Left lobe of liver (tissue), 2 donors: ENCODE measurements at places on chromosomes 12 and 14. TPM values are rescaled to one million over a fixed set of nuclear protein-coding genes. Genes with fewer than 3 reads are reported as not detected.

The ZNF84 gene
- total RNA-seq: 7.8 TPM

DNA sequence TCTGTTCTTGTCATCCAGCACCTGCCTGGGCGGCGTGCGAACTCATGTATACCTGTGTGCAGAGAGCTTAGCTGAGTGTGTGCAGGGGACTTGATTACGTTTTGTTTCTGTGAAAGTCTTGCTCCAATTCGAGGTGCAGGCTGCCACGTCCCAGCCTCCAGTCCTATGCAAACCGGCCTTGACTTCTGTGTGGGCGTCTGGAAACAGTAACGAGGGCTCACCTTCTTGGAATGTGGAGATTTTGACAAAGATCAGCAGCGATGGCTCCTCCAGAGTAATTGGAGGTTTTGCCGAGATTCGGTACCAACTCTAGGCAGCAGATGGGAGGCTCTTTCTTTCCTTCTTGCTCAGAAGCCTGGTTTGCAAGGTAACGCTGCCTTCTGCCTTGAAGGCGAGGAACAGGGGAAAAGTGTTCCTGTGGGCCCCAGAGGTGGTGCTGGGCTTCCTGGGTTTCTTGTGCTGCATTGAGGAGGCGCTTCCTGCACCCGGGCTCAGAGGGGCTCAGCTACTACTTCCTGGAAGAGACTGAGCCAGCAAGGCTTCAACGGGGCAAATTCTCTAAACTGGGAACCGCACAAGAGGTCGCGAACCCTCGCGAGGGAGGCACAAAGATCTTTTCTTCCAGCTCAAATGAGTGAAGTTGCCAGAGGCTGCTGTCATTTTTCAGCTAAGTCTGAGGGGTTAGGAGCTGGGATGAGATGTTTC is 249.0 kb downstream of the AACS start:
- no peak for DNase-seq

The PTPN6 gene
- total RNA-seq: 17.8 TPM

- DNase-seq: no peak
These were observed 58.6 kb upstream of the MANSC4 start for GRCh38 chr12:27838543-27839185.

DNA sequence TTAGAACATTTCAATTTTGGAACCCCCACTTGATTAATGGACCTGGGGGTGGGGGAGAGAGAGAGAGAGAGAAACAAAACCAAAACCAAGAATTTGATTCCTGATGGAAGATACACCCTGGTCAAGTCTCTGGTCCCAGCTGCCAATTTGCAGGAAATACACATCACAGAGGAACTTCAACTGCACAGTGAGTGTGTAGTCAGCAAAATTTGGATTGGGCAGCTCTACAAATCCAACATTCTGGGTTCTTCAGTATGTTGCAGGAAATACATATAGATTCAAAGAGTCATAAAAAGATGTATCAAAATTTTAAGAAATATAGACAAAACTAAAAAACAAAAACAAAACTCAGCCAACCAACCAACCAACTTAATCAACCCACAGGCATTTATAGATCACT is 17.4 kb downstream of the DNAH10 start:
- DNase-seq: no peak

DNA sequence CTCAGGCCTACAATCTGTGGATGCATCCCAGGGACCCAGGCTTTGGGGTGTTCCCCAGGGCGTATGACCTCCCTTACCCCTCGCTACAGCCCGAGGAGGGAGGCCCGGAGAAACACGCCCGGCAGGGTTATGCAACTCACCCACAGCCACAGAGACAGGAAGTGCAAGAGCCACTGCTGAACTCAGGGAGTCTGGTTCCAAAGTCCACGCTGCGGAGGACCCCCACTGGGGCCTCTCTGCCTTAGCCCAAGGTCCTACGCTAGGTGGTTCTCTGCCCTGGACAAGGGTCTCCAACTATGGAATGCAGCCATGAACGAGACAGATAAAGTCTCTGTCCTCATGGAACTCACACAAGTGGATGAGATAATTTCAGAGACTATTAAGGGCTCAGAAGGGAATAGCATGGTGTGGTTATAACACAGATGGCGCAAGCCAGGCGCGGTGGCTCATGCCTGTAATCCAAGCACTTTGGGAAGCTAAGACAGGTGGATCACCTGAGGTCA is 11.3 kb downstream of the SCARB1 start:
- peak; percentile 84 for DNase-seq

GRCh38 chr12:69071091-69071370 is 138.1 kb upstream of the CPM start:
- DNase-seq: no peak

- no peak for DNase-seq
These were observed 242.0 kb downstream of the ADAMTS20 start for GRCh38 chr12:43309959-43310358.

The FGF6 gene
- total RNA-seq: not detected

The IAPP gene
- 0.25 TPM for total RNA-seq

The ADGRD1 gene
- 11.6 TPM for total RNA-seq

DNA sequence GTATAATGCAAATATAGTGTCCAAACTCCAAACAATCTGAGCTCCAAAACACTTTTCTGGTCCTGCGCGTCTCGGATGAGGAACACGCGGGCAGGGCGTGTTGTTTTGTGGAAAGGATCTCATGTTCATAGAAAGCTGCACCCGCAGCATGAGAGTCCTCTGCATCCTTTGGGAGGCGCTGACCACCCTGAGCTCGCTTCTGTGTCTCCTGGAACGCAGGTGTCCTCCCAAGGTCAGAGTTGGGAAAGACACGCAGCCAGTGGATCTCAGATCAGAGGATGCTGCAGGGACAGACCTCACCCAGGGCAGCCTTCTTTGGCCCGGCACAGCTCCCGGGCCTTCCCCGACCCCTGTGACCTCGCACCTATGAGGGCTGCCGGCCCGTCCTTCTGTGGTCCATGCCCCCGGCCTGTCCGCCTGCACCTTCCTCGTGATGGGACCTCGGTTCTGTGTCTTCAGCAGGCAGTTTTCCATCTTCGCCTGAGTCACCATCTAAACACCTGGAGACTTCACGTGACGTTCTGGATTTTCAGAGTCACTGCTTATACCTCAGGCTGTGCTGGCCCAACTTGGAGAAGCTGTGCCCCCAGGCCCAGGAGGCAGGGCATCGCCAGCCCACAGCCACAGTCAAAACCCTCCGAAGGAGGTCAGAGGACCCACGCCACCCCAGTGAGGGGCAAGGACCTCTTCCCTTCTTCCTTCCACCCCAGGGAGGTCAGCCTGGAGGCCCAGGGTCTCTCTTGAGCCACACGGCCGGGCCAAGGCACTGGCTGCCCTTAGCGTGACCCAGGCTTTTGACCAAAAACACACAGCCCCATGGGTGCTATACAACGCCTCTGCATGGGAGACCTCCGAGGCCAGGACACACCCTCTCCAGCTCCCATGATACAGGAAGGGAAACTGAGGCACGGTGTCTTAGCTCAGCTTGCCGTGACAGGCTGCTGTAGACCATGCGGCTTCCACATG is 25.9 kb downstream of the MMP17 start:
- DNase-seq: no peak

GRCh38 chr12:50401500-50402081 is 906 bp downstream of the LARP4 start:
- no peak for DNase-seq

- DNase-seq: no peak
These were observed 64.5 kb downstream of the KCNA1 start for GRCh38 chr12:4974217-4974616.

The KRT75 gene
- total RNA-seq: not detected
